HCT116 (cell line): ENCODE measurements at places on chromosomes 2 and 18. TPM values are rescaled to one million over a fixed set of nuclear protein-coding genes. Genes with fewer than 3 reads are reported as not detected.

The PROKR1 gene
- total RNA-seq = not detected

The TMEM178A gene
- 1.3 TPM for total RNA-seq

The UGT1A3 gene
- total RNA-seq = not detected

The SEPTIN10 gene
- 113 TPM for total RNA-seq

DNA sequence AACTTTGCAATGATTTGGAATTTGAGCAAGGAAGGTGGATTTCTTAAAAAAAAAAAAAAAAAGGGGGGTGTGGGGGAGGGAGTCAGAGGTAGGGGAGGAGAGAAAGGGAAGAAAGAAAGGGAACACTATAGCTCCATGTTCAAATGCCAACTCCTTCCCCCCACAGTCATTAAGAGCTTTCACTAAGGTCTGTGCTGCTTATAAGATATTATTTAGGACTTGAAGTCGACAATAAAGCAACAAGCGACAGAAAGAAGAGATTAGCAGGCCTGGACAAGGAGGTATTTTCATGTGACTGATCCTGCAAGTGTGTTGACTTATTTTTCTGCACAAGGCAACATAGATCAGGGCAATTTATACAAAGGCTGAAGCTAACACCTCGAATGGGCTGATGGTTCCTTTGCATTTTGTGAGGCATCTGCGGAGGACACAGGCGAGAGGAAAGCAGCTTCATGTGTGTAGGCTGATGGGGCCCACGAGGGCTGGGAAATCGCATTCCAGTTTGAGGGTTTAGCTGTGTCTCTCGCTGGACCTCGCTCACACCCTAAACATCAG is 382.0 kb downstream of the SOX11 start:
- no peaks in the 10 kb centered on the region for H3K4me1 ChIP-seq
- no peaks in the 10 kb centered on the region for H3K27me3 ChIP-seq
- no peak for DNase-seq
- H3K27ac ChIP-seq = no peak overlapping the region
- H3K36me3 ChIP-seq = no peaks in the 10 kb centered on the region

- DNase-seq = peak; percentile 50
- no peaks in the 10 kb centered on the region for H3K36me3 ChIP-seq
- peaks cover 17% of the 10 kb centered on the region for H3K4me1 ChIP-seq
- H3K27ac ChIP-seq = no peak overlapping the region
Measured at GRCh38 chr18:9683418-9684396, 24.4 kb upstream of the RAB31 start.
